Cortex of kidney (tissue), 1 donor: ENCODE measurements at places on chromosomes 13 and 19.

GRCh38 chr19:2188708-2189385, 25.1 kb downstream of the DOT1L start:
- DNase-seq: no peak

DNA sequence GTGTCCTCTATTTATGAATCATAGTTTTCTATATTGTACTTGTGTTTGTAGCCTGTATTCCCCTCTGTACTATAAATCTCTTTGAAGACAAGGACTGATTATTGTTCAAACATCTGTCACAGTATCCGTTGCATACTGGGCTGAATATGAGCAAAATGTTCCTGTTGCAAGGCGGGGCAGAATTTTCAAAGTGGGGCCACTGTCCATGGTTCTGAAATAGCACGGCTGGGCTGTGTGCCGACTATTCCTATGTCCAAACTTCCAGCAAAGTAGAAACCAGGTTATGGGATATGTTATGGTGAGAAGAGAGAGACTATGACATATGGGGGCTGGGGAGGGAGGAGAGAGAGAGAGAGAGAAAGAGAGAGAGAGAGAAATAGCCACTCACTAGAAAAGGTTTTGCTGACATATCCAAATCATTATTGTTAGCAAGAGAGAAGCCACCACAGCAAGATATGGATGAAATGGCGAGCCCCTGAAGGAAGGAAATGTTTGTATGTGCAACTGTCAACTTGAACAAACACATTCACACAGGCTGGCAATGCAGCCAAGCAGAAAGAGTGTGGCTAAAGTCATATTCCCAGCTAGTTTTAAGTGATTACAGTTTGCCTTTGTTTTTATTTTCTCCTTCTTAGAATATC, 107.0 kb upstream of the GPR12 start:
- DNase-seq: no peak

DNA sequence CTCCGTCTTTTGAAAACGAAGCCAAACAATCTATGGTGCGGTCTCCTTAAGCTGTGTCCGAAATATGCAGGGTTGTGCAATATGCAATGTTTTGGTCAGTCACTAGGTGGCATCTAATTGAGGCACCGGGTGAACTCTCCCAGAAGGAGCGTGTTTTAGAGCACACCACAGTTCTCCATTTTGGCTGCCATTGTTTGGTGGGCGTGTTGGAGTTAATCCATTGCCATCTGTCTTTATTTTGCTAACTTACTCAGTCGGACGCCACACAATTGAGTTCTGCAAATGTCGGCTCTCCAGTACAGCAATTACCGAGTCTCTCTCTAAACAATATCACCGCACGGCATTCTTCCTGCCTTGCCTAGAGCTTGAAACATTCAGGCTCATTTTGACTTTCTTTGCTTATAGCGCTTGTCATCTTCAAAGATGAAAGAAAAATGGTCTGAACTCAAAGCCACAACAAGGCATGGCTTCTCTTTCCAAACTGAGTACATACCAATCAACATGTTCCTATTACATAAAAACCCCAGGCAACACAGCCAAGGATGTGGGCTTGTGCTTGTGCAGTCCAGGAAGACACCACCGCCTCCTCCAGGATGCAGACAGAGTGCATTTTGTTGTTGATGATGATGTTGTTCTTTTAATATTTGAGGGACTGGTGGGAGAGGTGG, 182.0 kb upstream of the SERP2 start:
- no peak for DNase-seq

DNA sequence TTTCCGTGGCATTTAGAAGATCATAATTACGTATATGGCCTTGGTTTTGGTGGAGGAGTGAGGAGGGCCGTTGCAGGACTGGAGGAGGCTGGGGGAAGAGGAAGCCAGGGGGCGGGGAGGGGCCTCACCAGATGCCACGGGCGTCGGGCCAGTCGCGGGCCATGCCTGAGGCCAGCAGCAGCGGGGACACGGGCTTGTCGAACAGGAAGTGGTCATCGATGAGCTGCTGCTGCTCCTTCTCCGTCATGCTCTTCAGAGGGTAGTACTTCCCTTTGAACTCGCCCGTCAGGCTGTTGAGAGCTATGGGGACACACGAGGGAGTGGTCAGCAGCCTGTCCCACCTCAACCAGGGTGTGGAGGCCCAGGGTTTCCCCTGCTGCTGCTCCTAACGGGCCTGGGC, 11.1 kb downstream of the CKM start:
- DNase-seq: no peak

- no peak for DNase-seq
These were observed 16.5 kb upstream of the CACTIN start for GRCh38 chr19:3642987-3643673.

DNA sequence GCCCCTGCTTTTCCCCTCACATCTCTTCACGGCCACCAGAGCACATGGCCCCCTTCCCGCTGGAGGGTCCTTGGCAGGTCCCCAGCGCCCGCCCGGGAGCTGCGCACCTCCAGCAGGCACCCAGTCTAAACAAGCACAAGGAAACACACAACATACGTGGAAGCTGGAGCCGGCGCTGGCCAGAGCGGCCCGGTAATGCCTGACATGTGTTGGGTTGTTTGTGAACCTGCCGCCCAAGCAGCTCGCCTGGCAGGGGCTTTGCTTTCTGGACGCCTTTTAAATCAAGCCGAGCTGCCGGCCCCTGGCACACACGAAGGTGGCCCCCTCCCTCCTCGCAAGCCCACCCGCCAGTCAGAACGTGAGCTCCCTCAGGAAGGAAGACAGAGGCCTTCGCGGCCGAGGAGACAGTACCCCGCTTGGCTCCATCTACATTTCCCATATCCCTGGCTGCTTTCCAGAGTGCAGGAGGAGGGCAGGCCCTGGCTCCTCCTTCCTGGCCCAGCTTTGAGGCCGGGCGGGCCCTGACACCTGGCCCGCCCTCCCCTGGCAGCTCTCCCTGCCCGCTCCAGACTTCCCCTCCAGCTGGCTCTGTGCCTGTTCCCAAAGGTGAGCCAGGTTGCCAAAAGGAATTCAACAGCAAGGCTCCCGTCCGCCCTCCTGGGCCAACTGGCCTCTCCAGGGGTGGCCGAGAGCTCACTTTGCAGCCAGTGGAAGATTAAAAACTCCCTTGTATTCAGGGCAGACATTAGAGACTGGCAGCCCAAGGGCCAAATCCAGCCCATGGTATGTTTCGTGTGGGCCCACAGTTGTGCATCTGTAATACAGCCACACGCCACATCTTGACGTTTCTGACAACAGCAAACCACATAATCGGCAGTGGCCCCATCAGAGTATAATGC, 28.7 kb downstream of the COMP start:
- no peak for DNase-seq

DNA sequence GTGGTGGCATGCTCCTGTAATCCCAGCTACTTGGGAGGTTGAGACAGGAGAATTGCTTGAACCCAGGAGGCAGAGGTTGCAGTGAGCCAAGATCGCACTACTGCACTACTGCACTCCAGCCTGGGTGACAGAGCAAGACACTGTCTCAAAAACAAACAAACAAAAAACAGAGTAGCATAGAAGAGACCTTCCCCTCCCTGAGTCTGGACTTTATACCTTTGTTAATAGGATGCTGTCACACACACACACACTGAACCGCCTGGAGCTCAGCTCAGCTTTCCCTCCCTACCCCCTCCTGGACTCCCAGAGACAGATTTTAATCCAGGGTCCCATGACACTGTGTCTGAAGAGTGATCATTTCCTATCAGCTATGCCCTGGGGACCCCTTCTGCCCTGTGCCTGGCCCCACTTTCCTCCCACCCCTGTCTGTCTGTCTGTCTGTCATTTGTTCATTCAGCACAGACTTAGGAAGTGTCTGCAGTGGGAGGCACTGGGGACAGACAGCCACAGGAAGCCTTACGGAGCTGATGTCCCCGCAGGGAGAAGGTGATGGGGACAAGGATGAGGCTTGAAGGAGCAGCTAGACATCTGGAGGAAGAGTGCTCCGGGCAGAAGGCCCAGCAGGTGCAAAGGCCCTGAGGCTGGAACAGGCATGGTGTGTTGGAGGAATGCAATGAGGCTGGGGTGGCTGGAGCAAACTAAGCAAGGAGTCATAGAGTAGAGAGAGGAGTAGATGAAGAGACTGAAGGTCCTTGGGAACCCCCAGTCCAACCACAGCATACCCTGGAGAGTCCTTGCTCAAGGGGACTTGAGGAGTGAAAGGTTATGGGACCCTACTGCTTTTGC, 4.9 kb downstream of the CERS4 start:
- DNase-seq: no peak

DNA sequence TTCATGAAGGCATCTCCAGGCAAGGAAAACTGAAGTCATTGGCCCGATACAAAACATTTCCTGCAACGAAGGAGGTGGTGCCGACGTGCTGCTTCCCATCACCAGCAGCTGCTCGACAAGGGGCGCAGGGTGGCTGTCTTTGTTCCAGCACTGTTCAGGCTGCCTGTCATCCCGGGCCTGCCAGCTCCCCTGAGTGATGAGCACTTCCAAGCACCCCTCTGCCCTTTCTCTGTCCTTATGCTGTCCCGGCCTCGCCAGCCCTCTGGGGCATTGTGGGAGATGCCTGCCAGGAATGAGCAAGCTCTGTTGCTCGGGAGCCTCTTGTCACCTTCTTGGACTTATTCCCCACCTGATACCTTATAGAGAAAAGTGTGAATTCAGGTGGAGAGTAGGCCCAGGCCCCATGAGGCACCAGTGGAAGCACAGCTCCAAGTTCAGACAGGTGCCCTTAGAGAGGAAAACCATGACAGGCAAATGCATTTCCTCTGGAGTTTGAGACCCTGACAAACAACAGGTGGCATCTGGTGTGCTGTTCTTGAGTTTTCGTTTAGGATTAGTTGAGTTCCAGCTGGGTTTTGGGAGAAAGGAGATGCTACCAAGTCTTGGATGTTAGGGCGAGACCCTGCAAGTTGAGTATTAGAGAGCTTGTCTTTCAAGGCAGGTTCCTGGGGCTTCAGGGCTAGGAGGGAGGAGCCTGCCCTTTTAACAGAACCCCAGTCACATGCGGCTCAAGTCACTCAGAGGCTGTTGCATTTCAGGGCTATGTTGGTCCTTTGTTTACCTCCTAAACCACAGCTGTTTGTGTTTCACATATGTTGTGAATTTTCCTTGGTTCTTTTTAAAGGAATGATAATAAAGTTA, 21.4 kb downstream of the BBC3 start:
- no peak for DNase-seq

- no peak for DNase-seq
These were observed 78.4 kb upstream of the XPO4 start for GRCh38 chr13:20980899-20981298.

GRCh38 chr13:88552966-88553365, 881.8 kb downstream of the SLITRK5 start:
- no peak for DNase-seq

DNA sequence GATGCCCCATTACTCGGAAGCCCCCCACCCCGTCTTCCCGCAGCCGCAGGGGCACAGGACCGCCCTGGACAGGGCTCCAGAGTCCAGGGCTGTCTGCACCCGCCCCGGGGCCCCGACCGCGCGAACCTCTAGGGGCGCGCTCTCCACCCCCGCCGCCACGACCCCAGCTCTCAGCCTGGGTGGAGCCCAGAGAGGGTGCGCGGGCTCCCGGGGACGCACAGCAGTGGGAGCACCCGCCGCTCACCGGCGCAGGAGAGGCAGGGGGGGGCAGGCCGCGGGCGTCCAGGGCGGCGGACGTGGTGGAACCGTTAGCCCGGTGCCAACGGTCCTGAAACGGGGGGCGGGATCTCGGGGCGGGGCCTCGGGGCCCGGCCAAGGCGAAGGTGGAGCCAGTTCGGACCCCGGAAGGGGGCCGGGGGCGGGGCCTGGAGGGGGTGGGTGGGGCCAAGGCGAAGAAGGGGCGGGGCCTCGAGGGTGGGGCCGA, at the start of gene ATP8B3:
Gene ATP8B3 (minus strand): TSS at position 335 of the 484 bp plus-strand sequence. CDS start 540 bp downstream, outside the sequence.
- no peak for DNase-seq

DNA sequence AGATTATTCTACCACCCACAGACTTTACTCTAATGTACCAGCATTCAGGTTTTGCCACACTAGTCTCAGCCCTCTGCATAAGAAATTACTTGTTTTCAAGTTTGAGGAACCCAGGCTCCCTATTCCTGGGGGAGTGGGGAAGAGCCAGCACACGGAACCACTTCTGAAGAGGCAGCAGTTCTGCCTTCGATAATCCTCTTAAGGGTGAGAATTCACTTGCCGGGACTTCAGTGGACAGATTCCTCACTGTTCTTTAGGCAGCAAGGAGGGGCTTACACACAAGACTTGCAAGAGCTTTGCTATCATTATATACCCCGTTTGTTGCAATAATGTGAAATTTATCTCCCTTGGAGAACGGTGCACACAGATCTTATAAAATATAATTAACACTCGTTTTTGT, 133.1 kb downstream of the ABCC4 start:
- DNase-seq: no peak

- no peak for DNase-seq
These were observed 138.8 kb downstream of the RGCC start for GRCh38 chr13:41596190-41596589.

- DNase-seq: no peak
These were observed 1183.1 kb upstream of the PCDH20 start for GRCh38 chr13:62598708-62599107.

- no peak for DNase-seq
These were observed 107.6 kb upstream of the RNF113B start for GRCh38 chr13:98284679-98285078.

- DNase-seq: no peak
These were observed 16.3 kb downstream of the ELAVL1 start for GRCh38 chr19:7989071-7989575.
